Kidney (tissue), 22 donors: ENCODE measurements at places on chromosomes 4 and X. TPM values are rescaled to one million over a fixed set of nuclear protein-coding genes. Genes with fewer than 3 reads are reported as not detected.

Gene KDR
- 28.8 TPM for total RNA-seq

Gene STBD1
- total RNA-seq, result 4.5 TPM

Gene TMPRSS11D
- total RNA-seq, result not detected

Gene PDS5A
- total RNA-seq, result 59.8 TPM

Gene ARHGAP10
- 20.3 TPM for total RNA-seq

Gene IL9R
- 0.88 TPM for total RNA-seq

Gene TACR3
- total RNA-seq, result not detected

Gene TGIF2LX
- total RNA-seq, result not detected

- no peak overlapping the region for H3K27ac ChIP-seq
- H3K4me3 ChIP-seq, result no peak overlapping the region
- H3K4me1 ChIP-seq, result no peaks in the 10 kb centered on the region
- peaks cover 2% of the 10 kb centered on the region for H3K27me3 ChIP-seq
- no peaks in the 10 kb centered on the region for H3K36me3 ChIP-seq
These were observed 126.9 kb downstream of the FAM53A start for GRCh38 chr4:1557221-1557597.

GRCh38 chr4:184163813-184164212 lies 53.9 kb downstream of the ENPP6 start:
- no peak overlapping the region for H3K27ac ChIP-seq
- no peak overlapping the region for H3K4me3 ChIP-seq
- no peaks in the 10 kb centered on the region for H3K27me3 ChIP-seq
- H3K36me3 ChIP-seq, result no peaks in the 10 kb centered on the region

- no peaks in the 10 kb centered on the region for H3K4me1 ChIP-seq
- no peak overlapping the region for H3K27ac ChIP-seq
- no peaks in the 10 kb centered on the region for H3K27me3 ChIP-seq
- H3K4me3 ChIP-seq, result no peak overlapping the region
- no peaks in the 10 kb centered on the region for H3K36me3 ChIP-seq
These were observed 7.6 kb downstream of the TRAM1L1 start for GRCh38 chr4:117077760-117078159.

DNA sequence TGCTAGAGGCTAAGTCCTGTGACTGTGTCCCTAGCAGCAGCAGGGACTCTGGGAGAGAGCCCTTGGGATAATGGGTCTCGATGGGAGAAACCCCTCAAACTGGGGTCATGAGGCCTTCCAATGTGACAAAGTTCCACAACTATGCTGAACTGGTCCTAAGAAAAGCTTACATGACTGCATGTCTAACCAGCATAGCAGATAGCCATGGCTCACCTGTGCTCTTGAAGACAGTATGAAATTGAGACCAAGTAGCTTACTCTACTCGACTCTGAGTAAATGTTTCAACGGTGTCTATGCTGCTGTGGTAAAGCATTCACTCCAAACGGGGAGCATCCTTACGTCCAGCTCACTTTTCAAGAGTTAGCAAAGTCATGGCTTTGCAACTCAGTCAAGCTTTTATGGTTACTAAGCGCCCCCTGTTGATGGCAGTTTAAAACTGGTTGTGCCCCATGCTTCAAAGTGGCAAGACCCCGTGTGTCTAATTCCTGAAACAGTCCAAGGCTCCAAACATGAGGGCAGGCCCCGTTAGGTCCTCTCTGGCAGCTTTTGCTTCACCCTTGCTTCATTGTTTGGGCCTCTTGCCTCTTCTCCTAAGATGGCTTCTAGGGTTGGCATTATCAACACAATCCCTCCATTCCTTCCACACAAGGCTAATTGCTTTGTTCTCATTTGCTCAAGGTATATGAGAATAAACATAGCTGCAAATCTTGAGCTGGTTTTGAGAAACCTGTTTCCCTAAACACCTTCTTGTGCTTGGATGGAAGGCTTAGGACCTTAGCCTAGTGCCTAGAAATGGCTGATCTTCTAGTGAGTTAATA lies 46.6 kb downstream of the CCNG2 start:
- no peaks in the 10 kb centered on the region for H3K27me3 ChIP-seq
- DNase-seq, result peak; percentile 95
- H3K4me1 ChIP-seq, result peaks cover 2% of the 10 kb centered on the region
- H3K36me3 ChIP-seq, result no peaks in the 10 kb centered on the region
- H3K4me3 ChIP-seq, result no peak overlapping the region

DNA sequence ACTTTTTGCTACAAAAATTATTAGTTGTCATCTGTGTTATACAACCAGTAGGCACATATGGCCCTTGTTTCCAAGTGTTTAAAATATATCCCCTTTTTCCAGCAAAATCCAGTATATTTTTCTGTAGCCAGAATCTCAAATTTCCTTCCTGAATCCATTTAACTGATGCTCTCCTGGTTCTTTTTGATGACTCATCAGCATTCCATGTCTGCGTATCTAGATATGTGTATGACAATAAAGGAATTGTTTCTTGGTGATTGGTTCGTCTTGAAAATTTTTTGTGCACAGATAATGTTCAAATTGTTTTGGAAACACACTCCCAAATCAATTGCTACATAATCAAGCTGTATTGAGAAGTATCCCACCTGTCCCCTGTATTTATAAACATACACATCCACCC lies 98.3 kb downstream of the ITM2A start:
- DNase-seq, result no peak
- H3K36me3 ChIP-seq, result no peaks in the 10 kb centered on the region
- H3K27ac ChIP-seq, result no peak overlapping the region
- no peaks in the 10 kb centered on the region for H3K4me1 ChIP-seq
- no peaks in the 10 kb centered on the region for H3K27me3 ChIP-seq
- H3K4me3 ChIP-seq, result no peak overlapping the region

DNA sequence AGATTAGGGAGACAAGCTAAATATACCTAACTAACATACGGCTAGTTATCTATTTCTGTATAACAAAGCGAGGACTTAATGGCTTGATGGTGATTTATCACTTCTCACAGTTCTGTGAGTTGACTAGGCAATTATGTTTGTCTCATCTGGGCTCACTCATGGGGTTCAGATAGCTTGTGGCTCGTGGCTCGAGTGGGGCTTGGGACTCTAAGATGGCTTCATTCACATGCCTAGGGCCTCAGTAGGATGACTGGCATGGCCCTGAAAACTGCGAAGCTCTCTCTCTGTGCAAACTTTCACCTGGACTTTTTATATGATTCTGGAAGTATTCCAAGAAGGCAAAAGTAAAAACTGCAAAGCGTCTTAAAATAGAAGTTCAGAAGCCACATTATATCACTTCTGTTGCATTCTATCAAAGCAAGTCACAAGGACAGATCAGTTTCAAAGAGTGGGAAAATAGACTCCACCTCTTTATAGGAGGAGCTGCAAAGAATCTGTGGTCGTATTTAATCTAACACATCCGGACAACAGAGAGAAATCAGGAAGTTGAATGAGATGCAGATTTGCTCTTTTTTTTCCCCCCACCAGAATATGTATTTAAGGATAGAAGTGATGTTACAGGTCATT lies 491.2 kb downstream of the INPP4B start:
- H3K27ac ChIP-seq, result no peak overlapping the region
- DNase-seq, result no peak
- H3K4me3 ChIP-seq, result no peak overlapping the region
- no peaks in the 10 kb centered on the region for H3K36me3 ChIP-seq
- no peaks in the 10 kb centered on the region for H3K4me1 ChIP-seq

DNA sequence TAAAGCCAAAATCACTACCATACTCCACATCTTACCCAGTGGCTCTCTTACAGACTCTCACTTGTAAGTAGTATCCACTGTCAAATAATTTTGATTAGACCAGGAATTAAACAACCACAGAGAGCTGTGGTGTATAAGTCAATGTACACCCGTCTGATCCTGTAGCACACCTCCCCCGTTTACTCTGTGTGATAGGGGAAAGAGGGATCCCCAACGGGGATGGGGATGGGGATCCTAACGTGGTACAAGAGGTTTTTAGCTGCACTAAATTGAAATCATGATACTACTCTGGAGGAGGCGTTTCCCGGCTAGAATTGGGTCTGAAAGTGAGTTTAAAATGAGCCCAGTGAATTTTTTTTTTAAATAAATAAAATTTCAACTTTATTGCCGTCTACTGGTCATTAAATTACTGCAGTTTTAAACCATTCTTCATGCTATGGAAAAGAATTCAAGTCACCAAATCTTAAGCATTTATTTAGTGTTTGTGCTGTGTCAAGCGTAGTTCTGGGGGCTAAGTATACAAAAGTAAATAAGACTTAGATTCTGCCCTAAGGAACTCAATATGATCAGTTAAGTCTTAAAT lies 76.6 kb downstream of the INTS12 start:
- H3K4me3 ChIP-seq, result no peak overlapping the region
- H3K36me3 ChIP-seq, result no peaks in the 10 kb centered on the region
- no peaks in the 10 kb centered on the region for H3K4me1 ChIP-seq
- no peak overlapping the region for H3K27ac ChIP-seq
- peak; percentile 43 for DNase-seq

DNA sequence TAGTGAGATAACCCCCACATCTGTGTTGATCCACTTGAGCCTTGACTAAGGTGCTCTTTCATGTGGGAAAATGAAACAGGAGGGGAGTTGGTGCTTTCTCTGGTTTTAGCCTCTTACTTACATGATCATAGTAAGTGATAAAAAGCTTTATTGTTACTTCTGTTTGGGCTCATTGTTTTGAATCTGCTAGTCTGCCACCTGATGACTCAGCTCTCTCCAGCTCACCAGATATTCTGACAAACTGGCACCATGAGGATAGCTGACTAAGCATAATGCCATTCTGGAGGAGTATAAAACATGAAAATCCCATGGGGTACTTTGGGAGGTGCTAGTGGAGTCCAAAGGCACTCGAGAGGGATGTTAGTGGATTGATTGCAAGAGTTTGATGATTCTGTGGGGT lies 824.0 kb downstream of the RAPGEF2 start:
- DNase-seq, result no peak
- H3K4me1 ChIP-seq, result no peaks in the 10 kb centered on the region
- no peak overlapping the region for H3K4me3 ChIP-seq
- no peaks in the 10 kb centered on the region for H3K27me3 ChIP-seq
- H3K36me3 ChIP-seq, result no peaks in the 10 kb centered on the region

GRCh38 chr4:40722576-40723161 lies 27.1 kb upstream of the NSUN7 start:
- no peak for DNase-seq
- no peaks in the 10 kb centered on the region for H3K27me3 ChIP-seq
- no peaks in the 10 kb centered on the region for H3K36me3 ChIP-seq

DNA sequence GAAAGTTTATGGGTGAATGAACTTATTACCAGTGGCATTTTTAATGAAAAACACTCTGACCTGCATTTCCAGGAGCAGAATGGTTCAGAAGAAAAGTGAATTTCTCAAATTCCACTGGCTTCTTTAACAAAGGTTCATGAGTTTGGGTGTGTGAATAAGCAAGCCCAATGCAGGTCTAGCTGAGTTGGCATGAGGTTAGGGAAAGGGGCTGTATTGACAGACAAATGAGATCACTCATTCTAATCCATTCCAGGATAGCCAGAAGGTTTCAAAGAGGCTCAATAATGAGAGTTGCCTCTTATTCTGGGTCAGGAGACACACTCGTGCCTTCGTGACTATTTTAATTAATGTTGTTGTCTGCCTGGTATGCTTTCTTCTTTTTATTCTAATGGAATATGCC lies 43.7 kb upstream of the NPY2R start:
- H3K4me3 ChIP-seq, result no peak overlapping the region
- no peak for DNase-seq
- no peaks in the 10 kb centered on the region for H3K36me3 ChIP-seq
- no peak overlapping the region for H3K27ac ChIP-seq

GRCh38 chr4:575281-576141 lies 584 bp downstream of the TMEM271 start:
- no peaks in the 10 kb centered on the region for H3K4me1 ChIP-seq
- H3K27ac ChIP-seq, result no peak overlapping the region
- H3K27me3 ChIP-seq, result peaks cover 50% of the 10 kb centered on the region
- peak; percentile 88 for DNase-seq

GRCh38 chr4:136803433-136803832 lies 728.9 kb downstream of the PCDH18 start:
- no peak overlapping the region for H3K4me3 ChIP-seq
- H3K4me1 ChIP-seq, result no peaks in the 10 kb centered on the region
- peak; percentile 17 for DNase-seq

DNA sequence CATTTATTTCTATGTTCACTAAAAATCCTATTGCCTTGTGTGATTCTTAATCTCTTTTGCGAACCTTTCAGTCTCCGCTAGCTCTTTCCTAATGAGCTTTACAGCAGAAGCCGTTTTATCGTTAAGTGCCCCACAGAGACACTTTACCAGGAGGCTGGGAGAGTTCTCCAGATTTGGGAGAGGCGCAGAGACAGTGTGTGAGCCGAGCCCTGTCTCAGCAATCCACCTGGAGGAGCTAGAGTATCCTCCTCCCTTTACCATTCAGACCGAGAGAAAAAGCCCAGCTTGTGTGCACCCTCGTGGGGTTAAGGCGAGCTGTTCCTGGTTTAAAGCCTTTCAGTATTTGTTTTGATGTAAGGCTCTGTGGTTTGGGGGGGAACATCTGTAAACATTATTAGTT lies 54.9 kb upstream of the MTM1 start:
- no peak overlapping the region for H3K27ac ChIP-seq
- H3K4me1 ChIP-seq, result no peaks in the 10 kb centered on the region
- no peaks in the 10 kb centered on the region for H3K36me3 ChIP-seq

DNA sequence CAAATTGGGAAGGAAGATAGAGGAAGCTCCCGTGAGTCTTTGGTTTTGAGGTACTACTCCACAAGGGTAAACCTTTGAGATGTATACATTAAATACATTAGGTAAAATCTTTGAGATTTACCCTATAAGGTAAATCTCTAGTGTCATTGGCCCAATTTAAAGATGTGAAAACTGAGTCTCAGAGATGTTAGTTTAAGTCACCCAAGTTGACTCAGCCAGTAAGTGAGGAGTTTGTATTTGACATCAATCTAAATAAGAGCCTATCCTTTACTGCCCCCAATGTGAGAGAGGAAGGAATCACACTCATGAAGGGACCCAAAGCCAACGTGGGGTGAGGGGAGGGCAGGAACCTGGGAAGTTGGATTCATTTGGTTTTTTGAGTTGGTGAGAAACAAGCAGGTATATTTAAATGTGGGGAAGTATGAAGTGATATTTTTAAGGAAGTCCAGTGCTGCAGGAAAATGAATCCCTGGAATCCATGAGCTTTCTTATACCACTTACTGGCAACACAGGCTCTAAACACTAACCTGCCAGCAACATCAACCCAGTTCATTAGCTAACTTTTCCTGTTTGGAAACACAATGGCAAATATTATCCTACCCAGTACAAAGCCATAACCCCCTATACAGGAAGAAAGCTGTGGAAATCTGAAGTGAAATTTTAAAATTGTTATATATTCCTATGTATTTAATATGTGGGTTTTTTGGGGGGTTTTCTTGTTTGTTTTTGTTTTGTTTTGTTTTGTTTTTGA lies 55.3 kb downstream of the PALLD start:
- no peaks in the 10 kb centered on the region for H3K36me3 ChIP-seq
- H3K27ac ChIP-seq, result no peak overlapping the region
- no peaks in the 10 kb centered on the region for H3K4me1 ChIP-seq
- no peaks in the 10 kb centered on the region for H3K27me3 ChIP-seq
- no peak for DNase-seq

- H3K36me3 ChIP-seq, result no peaks in the 10 kb centered on the region
- H3K4me1 ChIP-seq, result no peaks in the 10 kb centered on the region
- H3K4me3 ChIP-seq, result no peak overlapping the region
- no peak for DNase-seq
- no peak overlapping the region for H3K27ac ChIP-seq
- peaks cover 3% of the 10 kb centered on the region for H3K27me3 ChIP-seq
These were observed 3.0 kb downstream of the PDLIM3 start for GRCh38 chr4:185532293-185532692.
